ENCODE measurements at places on chromosomes 2 and 18. TPM values are rescaled to one million over a fixed set of nuclear protein-coding genes. Genes with fewer than 3 reads are reported as not detected.

Gene TEX51
- not detected for total RNA-seq

Gene FTCDNL1
- 5.2 TPM for total RNA-seq

Gene ITSN2
- 46.5 TPM for total RNA-seq

Gene CHRNA1
- not detected for total RNA-seq

Gene CD207
- 0.33 TPM for total RNA-seq

Gene HEATR5B
- 35.7 TPM for total RNA-seq

Gene AQP12A
- total RNA-seq = not detected

Gene AGXT
- total RNA-seq = not detected

Gene UGT1A9
- not detected for total RNA-seq

Gene MYOM1
- total RNA-seq = 6.9 TPM

Gene CKAP2L
- total RNA-seq = not detected

Gene SLC4A5
- total RNA-seq = 9.2 TPM

Gene DPP4
- 17.3 TPM for total RNA-seq

Gene OSBPL6
- 1.8 TPM for total RNA-seq

Gene SERPINB13
- not detected for total RNA-seq

Gene UGT1A1
- total RNA-seq = not detected

Gene SPR
- total RNA-seq = 46.2 TPM

Gene GPC1
- 13.8 TPM for total RNA-seq

Gene HSPE1
- 74.9 TPM for total RNA-seq

Gene SLC38A11
- total RNA-seq = not detected

Gene KDSR
- total RNA-seq = 53.0 TPM

Gene ANKRD23
- 9.4 TPM for total RNA-seq

Gene MTERF4
- 35.7 TPM for total RNA-seq

Gene CREG2
- not detected for total RNA-seq

Gene LYG1
- 0.80 TPM for total RNA-seq

Gene EMILIN1
- 26.9 TPM for total RNA-seq

Gene SLC35F5
- total RNA-seq = 77.8 TPM

Gene SANBR
- total RNA-seq = 16.8 TPM

Gene TMEM185B
- 18.1 TPM for total RNA-seq

Gene STK39
- 22.9 TPM for total RNA-seq

Gene REG3A
- not detected for total RNA-seq

Gene SAG
- not detected for total RNA-seq

Gene LONRF2
- total RNA-seq = 24.9 TPM

Gene PTH2R
- total RNA-seq = 0.64 TPM

Gene MYCN
- total RNA-seq = 0.32 TPM

Gene SCN3A
- 1.6 TPM for total RNA-seq

Gene CFC1
- total RNA-seq = not detected

Gene CRYGC
- not detected for total RNA-seq

Gene NCKAP5
- total RNA-seq = 10.5 TPM

Gene BOLL
- total RNA-seq = 0.29 TPM

Gene TCF23
- total RNA-seq = not detected

Gene PELI1
- total RNA-seq = 31.8 TPM

Gene GKN2
- not detected for total RNA-seq

Gene OBSL1
- 69.2 TPM for total RNA-seq

Gene AFF3
- 63.6 TPM for total RNA-seq

Gene CFAP53
- 1.6 TPM for total RNA-seq

Gene C1GALT1C1L
- 2.0 TPM for total RNA-seq

Gene ELP2
- 139 TPM for total RNA-seq

Gene MC5R
- not detected for total RNA-seq

Gene COX7A2L
- total RNA-seq = 142 TPM

Gene IL1R2
- total RNA-seq = 8.2 TPM

Gene VIT
- total RNA-seq = 7.9 TPM

Gene COPS9
- total RNA-seq = 267 TPM

Gene RGPD3
- 0.80 TPM for total RNA-seq
